Naive thymus-derived CD8-positive, alpha-beta T cell (primary cell): ENCODE measurements at places on chromosomes 2 and 18. TPM values are rescaled to one million over a fixed set of nuclear protein-coding genes. Genes with fewer than 3 reads are reported as not detected.

DNA sequence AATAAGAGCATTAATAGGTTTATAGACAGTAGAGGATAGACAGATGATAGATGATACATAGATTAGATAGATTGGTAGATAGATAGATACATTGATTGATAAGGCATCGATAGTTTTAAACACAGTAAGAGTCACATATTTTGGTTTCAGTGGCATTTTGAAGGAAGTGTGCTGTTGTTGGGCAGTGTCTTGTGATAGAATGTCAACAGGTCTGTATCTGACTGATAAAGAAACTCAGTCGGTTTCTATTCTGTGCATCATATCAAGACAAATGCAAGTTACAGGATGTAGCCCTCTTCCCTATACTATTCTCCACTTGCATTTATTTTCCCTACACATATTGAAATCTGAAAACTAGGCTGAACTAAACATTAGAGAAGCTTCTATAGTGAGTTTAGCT, 1229.0 kb upstream of the ZEB2 start:
- H3K4me1 ChIP-seq: no peaks in the 10 kb centered on the region
- no peak overlapping the region for H3K27ac ChIP-seq
- H3K36me3 ChIP-seq: no peaks in the 10 kb centered on the region
- no peak for DNase-seq
- H3K27me3 ChIP-seq: no peaks in the 10 kb centered on the region
- H3K4me3 ChIP-seq: no peak overlapping the region

DNA sequence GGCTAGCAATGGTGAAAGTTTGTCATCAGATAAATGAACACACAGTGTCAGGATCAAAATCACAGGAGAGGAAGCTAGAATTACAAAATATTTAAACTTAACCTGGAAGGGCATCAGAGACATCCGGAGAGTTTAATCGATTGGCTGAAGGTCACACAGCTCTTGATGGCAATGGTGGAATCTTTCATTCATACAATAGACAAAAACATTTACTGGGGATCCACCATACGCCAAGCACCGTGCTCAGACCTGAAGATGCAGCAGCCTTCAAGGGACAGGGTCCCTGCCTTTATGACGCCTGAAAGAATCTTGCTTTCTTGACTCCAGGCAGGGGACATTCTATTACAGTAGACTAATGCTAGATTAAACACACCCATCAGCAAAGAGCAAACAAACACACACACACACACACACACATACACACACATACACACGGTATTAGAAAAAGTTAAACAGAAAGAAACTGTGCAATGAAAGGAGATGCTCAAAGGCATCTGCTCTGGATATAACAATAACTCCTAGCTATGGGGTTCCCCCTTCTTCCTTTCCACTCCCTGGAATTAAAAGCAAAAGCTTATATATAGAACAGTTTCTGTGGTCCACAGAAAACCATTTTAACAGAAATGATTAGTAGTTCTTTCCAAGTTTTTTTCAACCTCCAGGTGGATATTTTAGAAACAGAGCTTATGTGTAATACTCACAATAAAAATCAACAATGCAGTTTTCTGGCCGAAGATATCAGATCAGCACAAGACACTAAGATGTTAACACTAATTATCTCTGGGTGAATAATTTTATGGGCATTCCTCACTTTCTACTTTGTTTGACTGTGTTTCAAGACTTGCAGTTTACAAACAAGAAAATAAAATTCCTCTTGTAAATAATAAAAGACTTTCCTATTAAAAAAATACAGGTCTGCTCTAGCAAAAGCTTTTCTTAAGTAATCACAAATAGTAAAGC, 151.7 kb downstream of the ANKRD44 start:
- no peaks in the 10 kb centered on the region for H3K27me3 ChIP-seq
- peak overlapping the region; percentile 31 for H3K4me3 ChIP-seq
- peaks cover 30% of the 10 kb centered on the region for H3K36me3 ChIP-seq
- DNase-seq: no peak
- H3K27ac ChIP-seq: peak overlapping the region; percentile 96
- peaks cover 35% of the 10 kb centered on the region for H3K4me1 ChIP-seq

GRCh38 chr2:15788830-15789229, 151.5 kb upstream of the MYCN start:
- H3K27ac ChIP-seq: no peak overlapping the region
- no peak overlapping the region for H3K4me3 ChIP-seq
- no peaks in the 10 kb centered on the region for H3K4me1 ChIP-seq
- no peak for DNase-seq

GRCh38 chr2:95057535-95058370, 32.2 kb downstream of the MAL start:
- H3K27ac ChIP-seq: no peak overlapping the region
- peaks cover 40% of the 10 kb centered on the region for H3K4me1 ChIP-seq
- H3K36me3 ChIP-seq: peaks cover 8% of the 10 kb centered on the region
- H3K4me3 ChIP-seq: no peak overlapping the region
- no peak for DNase-seq
- no peaks in the 10 kb centered on the region for H3K27me3 ChIP-seq

GRCh38 chr2:11539317-11540147, 5.7 kb downstream of the GREB1 start:
- peaks cover 49% of the 10 kb centered on the region for H3K27me3 ChIP-seq
- no peaks in the 10 kb centered on the region for H3K4me1 ChIP-seq
- DNase-seq: no peak
- H3K27ac ChIP-seq: no peak overlapping the region

GRCh38 chr18:74163019-74163660, 14.8 kb downstream of the TIMM21 start:
- DNase-seq: no peak
- H3K4me3 ChIP-seq: no peak overlapping the region
- peaks cover 45% of the 10 kb centered on the region for H3K36me3 ChIP-seq
- H3K4me1 ChIP-seq: no peaks in the 10 kb centered on the region

- H3K36me3 ChIP-seq: no peaks in the 10 kb centered on the region
- H3K27me3 ChIP-seq: peaks cover 5% of the 10 kb centered on the region
- H3K27ac ChIP-seq: no peak overlapping the region
- H3K4me1 ChIP-seq: no peaks in the 10 kb centered on the region
These were observed 838.8 kb downstream of the SLC4A3 start for GRCh38 chr2:220466251-220466691.

GRCh38 chr18:9712611-9713010, 4.5 kb downstream of the RAB31 start:
- no peaks in the 10 kb centered on the region for H3K36me3 ChIP-seq
- H3K27ac ChIP-seq: no peak overlapping the region
- H3K27me3 ChIP-seq: peaks cover 67% of the 10 kb centered on the region
- no peak for DNase-seq
- peaks cover 22% of the 10 kb centered on the region for H3K4me1 ChIP-seq

GRCh38 chr2:75356865-75357264, 157.5 kb upstream of the TACR1 start:
- no peaks in the 10 kb centered on the region for H3K4me1 ChIP-seq
- peaks cover 50% of the 10 kb centered on the region for H3K36me3 ChIP-seq
- H3K27ac ChIP-seq: no peak overlapping the region
- no peaks in the 10 kb centered on the region for H3K27me3 ChIP-seq
- H3K4me3 ChIP-seq: no peak overlapping the region
- no peak for DNase-seq

Gene SCRN3
- total RNA-seq: 24.1 TPM

Gene ALLC
- total RNA-seq: not detected

Gene KCNG2
- total RNA-seq: not detected

Gene FIGN
- not detected for total RNA-seq

Gene AGAP1
- 0.47 TPM for total RNA-seq

Gene IL1RL1
- total RNA-seq: not detected

Gene STARD6
- not detected for total RNA-seq

Gene PJVK
- total RNA-seq: 4.5 TPM
